ENCODE measurements at places on chromosomes 12 and 14.

DNA sequence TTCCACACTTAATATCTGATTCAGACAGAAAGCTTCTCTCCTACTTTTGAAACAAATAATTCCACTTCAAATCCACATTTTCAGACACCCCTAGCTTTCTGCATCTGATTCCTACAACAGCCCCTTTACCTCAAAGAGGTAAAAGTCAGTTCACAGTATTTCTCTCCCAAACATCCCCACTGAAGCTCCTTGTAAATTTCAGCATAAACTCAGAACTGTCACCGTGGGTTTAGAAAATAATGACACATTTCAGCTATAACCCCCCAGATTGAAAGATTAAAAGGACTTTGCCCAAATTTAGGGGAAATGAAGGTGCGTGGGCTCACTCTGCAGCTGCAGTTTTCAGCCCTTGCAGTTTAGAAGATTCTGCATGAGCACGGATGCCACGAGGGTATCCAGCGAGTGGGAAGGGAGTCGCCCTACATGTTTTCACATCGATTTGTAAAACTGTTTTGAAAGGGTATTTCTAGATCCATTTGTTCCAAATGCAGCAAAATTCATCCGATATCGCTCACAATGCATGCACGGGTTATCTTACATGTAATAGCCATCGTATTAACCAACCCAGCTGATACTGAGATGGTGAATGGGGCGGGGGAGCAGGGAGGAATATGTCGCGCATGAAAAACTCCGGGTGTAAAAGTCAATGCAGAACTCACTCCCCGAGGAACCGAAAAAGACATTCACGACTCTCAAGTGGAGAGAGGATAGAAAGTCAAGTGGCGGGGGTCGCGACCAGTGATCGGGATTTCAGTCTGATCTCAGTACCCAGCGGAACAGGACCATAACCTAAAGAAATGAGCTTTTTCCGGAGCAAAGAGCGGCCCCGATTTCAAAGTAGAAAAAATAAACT lies 5.0 kb upstream of the CCND2 start:
- no peak for DNase-seq

DNA sequence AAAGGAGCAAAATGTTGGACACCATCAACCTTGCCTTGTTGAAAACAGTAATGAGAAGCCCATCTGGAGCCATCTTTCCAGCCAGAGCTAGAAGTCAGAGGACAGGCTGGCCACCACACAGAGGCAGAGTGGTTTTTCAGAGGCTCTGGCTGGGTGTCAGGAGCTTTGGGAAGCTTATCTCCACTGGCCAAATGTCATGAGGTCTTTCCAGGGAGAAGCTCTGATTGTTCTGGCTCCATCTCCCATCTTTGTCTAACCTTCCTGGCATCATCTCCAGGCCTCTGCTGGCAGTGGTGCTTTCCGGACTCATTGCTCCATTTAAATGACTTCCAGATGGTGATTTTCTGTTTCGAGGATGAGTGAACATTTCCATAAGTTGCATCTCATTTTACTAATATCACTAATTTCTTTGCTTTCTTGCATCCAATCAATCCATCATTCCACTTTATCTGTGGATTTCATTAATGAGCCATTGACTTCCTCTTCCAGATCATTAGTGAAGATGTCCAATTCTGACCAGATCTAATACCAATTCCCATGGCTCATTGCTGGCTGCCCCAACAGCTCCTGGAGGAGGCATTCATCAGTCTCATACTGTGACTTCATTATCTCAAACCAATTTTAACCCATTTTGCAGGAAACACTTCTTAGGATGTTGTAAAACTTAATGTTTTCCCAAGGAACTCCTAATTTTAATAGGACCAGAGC lies 35.3 kb upstream of the TMTC1 start:
- no peak for DNase-seq

DNA sequence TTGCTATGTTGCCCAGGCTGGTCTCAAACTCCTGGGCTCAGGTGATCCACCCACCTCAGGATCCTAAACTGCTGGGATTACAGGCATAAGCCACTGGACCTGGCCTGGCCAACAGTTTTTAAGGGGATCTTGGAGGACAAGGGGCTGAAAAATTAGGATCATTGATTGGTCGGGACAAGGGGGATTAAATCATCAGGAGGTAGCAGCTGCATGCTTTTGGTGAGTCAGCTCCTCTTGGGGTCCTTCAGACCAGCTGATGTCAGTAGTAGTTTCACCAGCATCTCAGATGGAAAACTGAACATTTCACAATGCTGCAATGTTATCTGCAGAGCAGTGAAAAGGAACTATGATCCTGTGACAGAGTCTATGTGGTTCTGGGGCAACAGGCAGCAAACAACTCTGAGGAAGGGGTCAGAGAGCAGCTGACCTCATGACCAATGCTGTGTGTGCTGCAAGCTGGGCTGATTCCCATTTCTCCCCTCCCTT lies 6.3 kb downstream of the LRRC74A start:
- no peak for DNase-seq

- no peak for DNase-seq
Observed at GRCh38 chr14:68380329-68380741, 412.5 kb downstream of the ZFP36L1 start.

- DNase-seq, result no peak
Observed at GRCh38 chr14:64698903-64699302, 5.3 kb upstream of the PLEKHG3 start.

DNA sequence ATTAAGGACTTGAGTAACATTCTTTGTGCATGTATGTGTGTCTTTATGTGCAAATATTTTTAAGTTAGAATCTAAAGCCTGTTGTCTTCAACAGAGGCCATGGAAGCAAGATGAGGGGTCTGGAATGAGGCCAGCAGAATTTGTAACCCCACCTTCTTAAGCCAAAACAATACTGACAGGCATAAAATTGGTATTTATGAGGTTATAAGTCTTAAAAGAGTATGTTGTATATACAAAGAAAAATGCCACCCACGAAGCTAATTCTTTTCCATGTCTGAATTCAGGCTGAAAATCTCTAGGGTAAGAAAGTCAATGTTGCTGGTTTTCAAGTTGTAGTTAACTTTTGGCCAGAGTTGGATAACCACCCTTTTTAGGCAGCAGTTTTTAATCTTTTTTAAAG lies 86.2 kb upstream of the TMTC1 start:
- no peak for DNase-seq

GRCh38 chr14:96264853-96265252 lies 8.8 kb downstream of the BDKRB1 start:
- DNase-seq, result no peak

GRCh38 chr12:42652048-42652447 lies 62.5 kb upstream of the PRICKLE1 start:
- DNase-seq, result no peak

- DNase-seq, result no peak
Observed at GRCh38 chr12:127054531-127054930, 1212.4 kb upstream of the TMEM132C start.

GRCh38 chr12:12976366-12976765 lies 23.7 kb downstream of the HEBP1 start:
- DNase-seq, result peak; percentile 87

- no peak for DNase-seq
Observed at GRCh38 chr14:80845856-80846255, 95.7 kb downstream of the CEP128 start.

- DNase-seq, result no peak
Observed at GRCh38 chr14:89833120-89833532, 121.4 kb downstream of the EFCAB11 start.

GRCh38 chr14:74563233-74563585 lies 48.8 kb downstream of the LTBP2 start:
- no peak for DNase-seq

- DNase-seq, result no peak
Observed at GRCh38 chr14:74267588-74267987, 28.3 kb downstream of the VSX2 start.

DNA sequence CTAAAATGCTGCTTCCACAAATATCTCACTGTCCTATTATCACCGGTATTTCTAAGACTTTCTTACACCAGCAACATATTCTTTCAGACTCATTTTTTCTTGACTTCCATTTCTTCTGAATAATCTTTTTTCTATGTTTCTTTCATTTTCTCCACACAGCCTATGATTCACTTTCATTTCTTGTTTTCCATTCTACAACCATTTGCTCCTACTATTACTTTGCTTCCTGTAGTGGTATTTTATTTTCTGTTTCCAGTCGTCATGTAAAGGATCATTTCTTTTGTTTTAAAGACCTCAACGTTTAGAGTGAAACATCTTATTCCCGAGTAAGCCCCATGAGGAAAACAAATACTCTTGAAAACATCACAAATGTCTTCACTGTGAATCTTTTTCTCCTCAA lies 182.2 kb upstream of the MDGA2 start:
- no peak for DNase-seq

DNA sequence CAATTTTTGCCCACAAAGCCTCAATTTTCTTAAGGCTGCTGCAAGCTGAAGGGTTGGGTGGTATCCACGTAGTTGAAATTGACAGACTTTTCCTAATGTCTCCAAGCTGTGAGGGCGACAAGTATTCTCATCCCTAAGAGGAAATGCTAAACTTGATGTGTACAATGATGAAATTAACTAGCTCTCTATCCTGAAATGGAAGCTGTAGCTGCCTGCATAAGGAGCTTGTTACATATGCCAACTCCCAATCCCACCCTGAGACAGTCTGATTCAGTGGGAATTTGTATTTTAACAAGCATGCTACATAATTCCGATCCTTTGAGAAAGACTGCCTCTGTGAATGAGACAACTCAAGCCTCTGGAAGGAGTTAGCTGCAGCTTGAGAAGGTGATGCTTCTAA lies 45.7 kb upstream of the MDM1 start:
- no peak for DNase-seq

DNA sequence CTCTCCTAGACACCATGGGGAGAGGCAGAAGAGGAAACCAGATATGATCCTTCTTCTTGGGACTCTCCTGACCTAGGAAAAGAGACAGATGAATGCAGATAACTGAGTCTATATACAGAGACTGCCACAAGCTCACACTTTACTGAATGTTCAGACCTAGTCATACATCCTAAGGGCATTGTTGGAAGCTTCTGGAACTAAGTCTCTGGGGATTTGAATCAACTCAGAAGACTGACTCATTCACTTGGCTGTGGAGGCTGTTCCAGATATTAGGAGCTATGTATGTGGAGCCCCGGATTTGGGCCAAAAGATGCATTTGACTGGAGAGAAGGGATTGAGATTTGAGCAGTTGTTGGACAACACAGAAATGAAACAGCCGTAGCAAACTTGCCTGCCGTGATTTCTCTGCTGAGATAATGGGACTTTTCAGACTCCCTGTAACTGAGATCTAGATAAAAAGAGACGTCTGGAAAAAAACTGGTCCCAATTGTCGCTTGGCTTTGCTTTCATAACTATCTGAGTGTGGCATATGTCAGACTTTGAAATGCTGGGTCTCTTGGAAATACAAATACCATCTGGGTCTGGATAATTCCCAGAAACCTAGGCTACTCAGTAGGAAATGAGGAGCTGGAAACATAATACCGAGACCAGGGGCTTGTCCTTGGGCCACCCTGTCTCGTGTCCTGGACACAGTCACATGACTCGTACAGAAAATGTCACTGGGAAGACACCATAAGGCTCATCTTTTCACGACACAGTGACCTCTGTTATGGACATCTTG lies 396.8 kb downstream of the NUAK1 start:
- peak; percentile 80 for DNase-seq

DNA sequence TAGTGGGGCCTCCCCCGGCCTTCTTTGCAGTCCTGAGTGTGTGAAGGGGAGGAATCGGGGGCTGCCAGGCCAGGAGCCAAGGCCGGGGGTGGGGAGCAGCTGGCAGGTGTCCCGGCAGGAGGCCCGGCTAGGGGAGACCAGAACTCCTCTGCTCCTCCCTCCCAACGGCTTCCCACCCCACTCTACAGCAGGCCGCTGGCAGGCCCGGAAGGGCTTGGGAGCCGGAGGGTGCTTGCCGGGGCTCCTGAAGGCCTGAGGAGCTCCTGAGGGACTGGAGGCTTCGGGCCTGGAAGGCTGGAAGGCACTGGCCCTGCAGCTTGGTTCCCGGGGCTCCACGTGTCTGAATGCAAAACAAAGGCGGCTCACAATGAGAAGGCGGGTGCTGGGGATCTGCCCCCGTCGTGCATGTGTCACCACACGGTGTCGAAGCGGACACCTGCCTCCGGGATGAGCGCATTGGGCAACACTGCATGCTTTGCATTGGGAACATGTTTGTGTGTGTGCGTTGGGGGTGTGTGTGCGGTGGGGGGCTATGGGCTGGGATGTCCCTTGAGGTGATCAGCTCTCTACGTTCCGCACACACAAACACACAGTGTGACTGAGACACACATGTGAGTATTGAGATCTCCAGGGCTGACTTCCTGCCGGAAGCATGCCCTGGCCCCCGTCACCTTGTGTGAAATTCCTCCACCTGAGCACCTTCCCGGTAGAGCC lies 30.9 kb upstream of the ANKRD9 start:
- no peak for DNase-seq

DNA sequence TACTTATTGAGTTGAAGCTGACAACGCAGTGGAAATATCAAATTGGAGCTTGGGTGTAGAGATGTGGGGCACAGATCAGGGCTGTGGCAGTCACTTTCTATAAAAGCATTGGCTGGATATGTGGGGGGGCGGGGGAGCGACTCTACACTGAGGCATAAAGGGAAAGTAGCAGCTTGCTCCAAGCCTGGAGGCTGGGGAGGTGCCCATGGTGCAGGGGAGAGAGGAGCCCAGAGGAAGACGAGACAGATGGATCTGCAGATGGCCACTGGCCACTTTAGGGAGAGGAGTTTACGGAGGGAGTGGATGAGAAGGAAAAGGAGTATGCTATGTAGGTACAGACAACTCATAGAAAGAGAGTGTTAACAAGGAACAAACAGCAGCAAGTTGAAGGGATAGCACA lies 13.5 kb upstream of the NGB start:
- no peak for DNase-seq

DNA sequence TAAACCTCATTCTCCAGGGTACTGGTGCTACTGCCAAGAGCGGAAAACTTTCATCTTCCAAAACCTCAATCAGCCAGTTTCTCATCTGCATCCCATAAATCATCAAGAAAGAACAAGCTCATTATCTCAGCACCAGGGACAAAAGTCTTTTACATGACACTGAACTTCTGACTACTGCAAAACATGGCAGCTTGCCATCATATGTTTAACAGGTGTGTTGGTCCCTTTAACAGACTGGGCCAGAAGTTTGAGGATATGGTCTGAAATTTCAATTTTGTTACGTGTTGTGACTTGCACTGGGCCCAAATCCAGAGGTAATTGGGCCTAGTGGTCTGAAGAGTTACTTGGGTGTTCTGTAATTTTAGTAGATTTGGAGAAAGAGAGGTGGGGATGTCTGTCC lies 305.4 kb upstream of the SEL1L start:
- no peak for DNase-seq
